ENCODE measurements at places on chromosomes 12 and 14. TPM values are rescaled to one million over a fixed set of nuclear protein-coding genes. Genes with fewer than 3 reads are reported as not detected.

Gene PAH
- 0.69 TPM for polyA plus RNA-seq

Gene MYF6
- not detected for polyA plus RNA-seq

Gene FAM90A1
- 0.32 TPM for polyA plus RNA-seq

Gene DICER1
- polyA plus RNA-seq, result 7.0 TPM

Gene DNAL1
- 1.4 TPM for polyA plus RNA-seq

- no peaks in the 10 kb centered on the region for H3K4me1 ChIP-seq
- no peaks in the 10 kb centered on the region for H3K36me3 ChIP-seq
- no peak for DNase-seq
- H3K27me3 ChIP-seq, result no peaks in the 10 kb centered on the region
- H3K27ac ChIP-seq, result no peak overlapping the region
These were observed 334.5 kb downstream of the IPO8 start for GRCh38 chr12:30361145-30361544.

DNA sequence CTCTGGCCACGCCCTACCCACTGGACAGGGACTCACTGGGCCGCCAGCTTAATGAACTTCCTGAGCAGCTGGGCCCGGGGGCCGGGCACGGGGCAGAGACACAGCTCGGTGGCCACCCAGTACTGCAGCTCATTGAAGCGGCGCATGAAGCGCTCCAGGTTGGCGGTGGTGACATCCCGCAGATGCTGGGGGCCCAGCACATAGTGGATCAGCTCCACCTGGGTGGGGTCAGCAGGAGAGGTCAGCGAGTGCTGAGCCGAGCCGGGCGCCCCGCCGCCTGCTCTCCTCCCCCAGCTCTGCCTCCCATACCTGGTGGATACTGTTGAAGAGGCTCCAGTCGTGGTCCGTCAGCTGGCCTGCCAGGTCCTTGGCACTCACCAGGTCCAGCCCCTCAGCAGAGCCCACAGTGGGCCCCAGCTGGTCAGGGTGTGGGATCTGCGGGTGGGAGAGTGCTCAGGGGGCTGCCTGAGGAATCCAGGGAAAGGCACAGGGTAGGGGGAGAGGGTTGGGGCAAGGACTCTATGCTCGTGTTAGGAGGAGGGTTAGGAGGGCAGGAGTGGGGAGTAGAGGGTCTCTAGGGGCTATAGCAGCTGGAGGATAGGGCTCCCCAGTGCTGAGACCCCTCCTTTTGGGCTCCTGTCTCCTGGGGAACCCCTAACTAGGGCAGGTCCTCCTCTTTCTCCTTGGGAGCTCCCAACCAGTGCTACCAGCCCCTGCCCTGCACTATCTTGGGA, 15.5 kb upstream of the ENDOU start:
- no peaks in the 10 kb centered on the region for H3K36me3 ChIP-seq
- H3K27me3 ChIP-seq, result peaks cover 26% of the 10 kb centered on the region
- no peak for DNase-seq

GRCh38 chr12:94736004-94736403, 85.6 kb upstream of the TMCC3 start:
- H3K27ac ChIP-seq, result no peak overlapping the region
- no peak overlapping the region for H3K4me3 ChIP-seq
- no peaks in the 10 kb centered on the region for H3K36me3 ChIP-seq

- H3K4me3 ChIP-seq, result no peak overlapping the region
- no peaks in the 10 kb centered on the region for H3K27me3 ChIP-seq
- no peak overlapping the region for H3K27ac ChIP-seq
- peak; percentile 22 for DNase-seq
- H3K4me1 ChIP-seq, result no peaks in the 10 kb centered on the region
- no peaks in the 10 kb centered on the region for H3K36me3 ChIP-seq
These were observed 158.4 kb downstream of the KLHL28 start for GRCh38 chr14:44803239-44803905.

GRCh38 chr12:27645671-27646070, 50.6 kb upstream of the REP15 start:
- no peak for DNase-seq
- no peak overlapping the region for H3K27ac ChIP-seq
- H3K36me3 ChIP-seq, result no peaks in the 10 kb centered on the region
- H3K4me3 ChIP-seq, result no peak overlapping the region
- no peaks in the 10 kb centered on the region for H3K4me1 ChIP-seq
- no peaks in the 10 kb centered on the region for H3K27me3 ChIP-seq

DNA sequence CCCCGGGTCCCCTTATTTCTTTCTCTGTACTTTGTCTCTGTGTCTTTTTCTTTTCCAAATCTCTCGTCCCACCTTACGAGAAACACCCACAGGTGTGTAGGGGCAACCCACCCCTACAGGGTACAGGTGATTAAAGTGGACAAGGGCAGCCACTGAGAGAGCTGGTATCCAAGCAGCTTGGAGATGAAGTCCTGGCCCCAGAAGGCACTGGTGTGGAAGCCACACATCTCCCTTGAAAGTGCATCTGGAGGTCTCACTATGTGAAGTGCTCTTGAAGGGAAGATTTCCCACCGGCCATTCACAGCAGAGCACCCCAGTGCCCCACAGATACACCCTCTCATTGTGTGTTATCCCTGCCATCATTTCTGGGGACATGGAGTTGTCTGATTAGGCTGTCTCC, 6.3 kb upstream of the BICD1 start:
- H3K36me3 ChIP-seq, result no peaks in the 10 kb centered on the region
- no peak overlapping the region for H3K27ac ChIP-seq
- H3K4me1 ChIP-seq, result peaks cover 4% of the 10 kb centered on the region
- H3K27me3 ChIP-seq, result no peaks in the 10 kb centered on the region

DNA sequence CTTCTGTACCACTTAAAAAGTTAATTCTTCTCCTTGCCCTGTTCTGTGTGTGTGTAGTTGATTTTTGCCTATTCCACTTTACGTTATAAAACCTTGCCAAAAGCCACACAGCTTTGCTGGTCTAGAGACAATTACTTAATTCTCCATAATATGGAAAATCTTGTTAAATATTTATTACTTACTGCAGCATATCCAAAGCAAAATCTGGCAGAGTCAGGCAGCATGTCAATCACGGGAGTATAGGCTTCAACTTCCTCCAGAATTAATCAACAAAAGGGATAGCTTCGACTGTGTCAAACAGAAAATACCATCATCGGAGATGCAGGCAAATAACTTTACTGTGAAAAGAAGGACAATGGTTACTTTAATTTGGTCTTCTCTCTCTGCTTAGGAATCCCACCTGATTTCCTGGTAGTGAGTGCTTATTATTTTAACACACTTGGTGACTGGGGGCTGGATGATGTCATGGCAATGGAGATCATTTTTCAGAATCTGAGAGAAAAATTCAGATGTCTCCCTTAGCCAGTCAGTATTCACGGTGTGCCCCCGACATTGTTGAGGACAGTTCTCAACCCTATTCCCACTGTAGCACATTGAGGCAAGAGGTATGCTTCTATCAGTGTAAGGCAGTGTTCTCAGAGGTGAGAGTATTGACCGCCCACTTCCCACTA, 3.7 kb upstream of the MSRB3 start:
- no peak for DNase-seq
- peaks cover 23% of the 10 kb centered on the region for H3K27me3 ChIP-seq
- H3K36me3 ChIP-seq, result no peaks in the 10 kb centered on the region
- no peaks in the 10 kb centered on the region for H3K4me1 ChIP-seq
- H3K27ac ChIP-seq, result no peak overlapping the region

DNA sequence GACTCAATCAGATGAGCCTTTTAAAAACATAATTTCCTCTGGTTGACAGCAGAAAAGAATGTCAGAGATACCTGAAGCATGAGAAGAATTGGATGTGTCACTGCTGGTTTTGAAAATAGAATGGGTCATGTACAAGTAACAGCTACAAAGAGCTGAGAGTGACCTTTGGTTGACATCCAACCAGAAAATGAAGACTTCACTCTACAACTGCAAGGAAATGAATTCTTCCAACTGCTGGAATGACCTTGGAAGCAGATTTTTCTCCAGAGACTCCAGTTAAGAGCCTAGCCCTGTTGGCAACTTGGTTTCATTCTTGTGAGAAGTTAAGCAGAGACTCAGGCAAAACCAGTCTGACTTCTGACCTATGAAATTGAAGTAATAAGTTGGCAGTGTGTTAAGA, 505.9 kb downstream of the SLC16A7 start:
- H3K4me3 ChIP-seq, result no peak overlapping the region
- DNase-seq, result no peak
- H3K27ac ChIP-seq, result no peak overlapping the region
- H3K27me3 ChIP-seq, result no peaks in the 10 kb centered on the region
- H3K36me3 ChIP-seq, result no peaks in the 10 kb centered on the region

- H3K4me1 ChIP-seq, result peaks cover 31% of the 10 kb centered on the region
- H3K27me3 ChIP-seq, result no peaks in the 10 kb centered on the region
- H3K36me3 ChIP-seq, result no peaks in the 10 kb centered on the region
These were observed 47.2 kb upstream of the CTDSP2 start for GRCh38 chr12:57893431-57894353.

- no peak overlapping the region for H3K4me3 ChIP-seq
- H3K27ac ChIP-seq, result no peak overlapping the region
- DNase-seq, result no peak
- no peaks in the 10 kb centered on the region for H3K36me3 ChIP-seq
- peaks cover 11% of the 10 kb centered on the region for H3K27me3 ChIP-seq
These were observed 11.0 kb upstream of the BMP4 start for GRCh38 chr14:53967606-53968005.

DNA sequence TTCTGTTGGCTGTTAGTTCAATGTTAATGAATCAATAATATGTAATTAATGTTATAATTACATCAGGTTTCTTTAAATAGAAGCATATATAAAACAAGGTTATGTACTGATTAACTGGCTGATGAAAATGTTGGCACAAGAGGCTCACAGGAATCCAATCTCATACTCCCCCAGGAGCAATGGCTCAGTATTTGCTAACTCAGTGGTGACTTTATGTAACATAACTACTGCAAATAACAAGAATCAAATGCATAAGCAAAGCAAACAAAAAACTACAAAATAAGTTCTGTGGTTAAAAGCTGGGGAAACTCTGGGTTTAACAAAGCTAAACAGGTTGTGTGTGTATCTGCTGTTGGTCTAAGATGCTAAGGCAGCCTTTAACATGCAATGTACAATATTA, 27.7 kb upstream of the BBS10 start:
- H3K27ac ChIP-seq, result no peak overlapping the region
- peaks cover 42% of the 10 kb centered on the region for H3K36me3 ChIP-seq
- no peaks in the 10 kb centered on the region for H3K27me3 ChIP-seq
- DNase-seq, result no peak
- H3K4me3 ChIP-seq, result no peak overlapping the region

DNA sequence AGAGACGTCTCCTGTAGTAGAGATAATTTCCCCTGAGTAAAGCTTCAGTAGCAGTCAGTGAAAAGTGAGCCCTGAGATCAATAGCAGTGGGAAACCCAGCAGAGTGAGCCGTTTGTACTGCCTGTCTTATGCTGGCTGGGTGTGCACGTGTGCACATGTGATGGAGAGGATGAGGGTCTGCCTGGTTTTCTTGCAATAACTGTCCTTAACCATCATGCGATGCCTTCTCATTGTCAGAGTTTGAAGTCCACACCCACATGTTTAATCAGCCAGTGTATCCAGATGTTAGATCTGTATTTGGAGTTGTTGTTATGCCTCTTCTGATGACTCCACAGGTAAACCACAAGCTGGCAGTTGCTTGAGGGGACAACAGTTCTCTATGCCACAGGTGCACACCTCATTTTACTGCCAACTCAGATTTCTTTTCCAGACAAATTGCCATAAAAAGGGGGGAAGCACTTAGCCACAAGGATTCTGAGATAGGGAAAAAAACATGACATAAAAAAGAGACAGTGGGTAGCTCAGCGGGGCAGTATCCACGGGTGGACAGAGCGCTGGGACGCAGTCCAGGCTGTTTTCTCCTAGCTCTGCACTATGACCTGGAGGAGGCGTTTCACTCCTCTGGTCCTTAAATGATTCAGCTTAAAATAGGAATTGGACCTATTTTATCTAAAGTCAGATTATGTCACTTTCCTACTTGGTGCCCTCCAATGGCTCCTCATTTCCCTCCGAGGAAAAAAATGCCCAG, 192.3 kb downstream of the ANO6 start:
- no peaks in the 10 kb centered on the region for H3K27me3 ChIP-seq
- no peak overlapping the region for H3K4me3 ChIP-seq

DNA sequence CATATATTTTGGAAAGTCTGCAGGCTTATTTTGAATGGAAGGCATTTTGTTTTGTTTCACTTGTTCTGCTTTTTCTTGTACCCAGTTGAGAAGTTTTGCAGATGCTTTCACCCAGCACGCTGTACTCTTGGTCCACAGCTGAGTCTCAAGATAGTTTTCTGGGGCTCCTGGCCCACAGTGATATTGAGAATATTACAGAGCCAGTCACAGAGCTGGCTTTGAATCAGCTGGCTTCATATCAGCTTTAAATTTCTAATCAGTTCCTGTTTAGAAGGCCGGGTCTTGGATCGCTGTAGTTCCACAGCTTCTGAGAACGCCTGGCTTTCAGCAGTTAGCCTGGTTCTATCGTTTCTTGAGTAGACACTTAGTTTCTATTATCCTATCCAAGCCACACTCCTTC, 32.5 kb upstream of the PARP11 start:
- H3K27me3 ChIP-seq, result no peaks in the 10 kb centered on the region
- DNase-seq, result no peak
- H3K36me3 ChIP-seq, result no peaks in the 10 kb centered on the region
- H3K27ac ChIP-seq, result no peak overlapping the region
- H3K4me3 ChIP-seq, result no peak overlapping the region
- no peaks in the 10 kb centered on the region for H3K4me1 ChIP-seq
